ENCODE measurements at places on chromosomes 1 and 21.

GRCh38 chr1:57024428-57024827 is 58.6 kb upstream of the C8B start:
- no peak for DNase-seq

DNA sequence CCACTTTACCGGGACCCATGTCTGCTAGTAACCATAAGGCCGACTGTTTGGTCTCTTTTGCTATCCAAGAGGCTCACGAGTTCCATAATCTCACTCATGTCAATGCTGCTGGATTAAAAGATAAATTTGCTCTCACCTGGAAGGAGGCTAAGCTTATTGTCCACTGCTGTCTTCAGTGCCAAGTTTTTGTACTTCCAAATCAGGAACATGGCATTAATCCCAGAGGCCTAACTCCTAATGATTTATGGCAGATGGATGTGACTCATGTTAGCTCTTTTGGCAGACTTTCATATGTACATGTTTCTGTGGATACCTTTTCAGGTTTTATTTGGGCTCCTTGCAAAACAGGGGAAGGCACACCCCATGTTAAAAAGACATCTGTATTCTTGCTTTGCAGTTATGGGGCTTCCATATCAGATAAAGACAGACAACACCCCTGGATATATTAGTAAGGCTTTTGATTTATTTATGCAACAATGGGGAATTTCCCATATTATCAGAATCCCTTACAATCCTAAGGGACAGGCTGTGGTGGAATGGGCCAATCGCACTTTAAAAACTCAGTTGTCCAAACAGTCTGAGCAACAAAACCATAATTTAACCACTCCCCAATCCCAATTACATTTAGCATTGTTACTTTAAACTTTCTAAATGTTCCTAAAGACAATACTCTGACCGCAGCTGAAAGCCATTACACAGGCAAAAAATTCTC is 162.7 kb downstream of the IER5 start:
- no peak for DNase-seq

- no peak for DNase-seq
These were observed 402 bp upstream of the AK4 start for GRCh38 chr1:65147424-65148177.

DNA sequence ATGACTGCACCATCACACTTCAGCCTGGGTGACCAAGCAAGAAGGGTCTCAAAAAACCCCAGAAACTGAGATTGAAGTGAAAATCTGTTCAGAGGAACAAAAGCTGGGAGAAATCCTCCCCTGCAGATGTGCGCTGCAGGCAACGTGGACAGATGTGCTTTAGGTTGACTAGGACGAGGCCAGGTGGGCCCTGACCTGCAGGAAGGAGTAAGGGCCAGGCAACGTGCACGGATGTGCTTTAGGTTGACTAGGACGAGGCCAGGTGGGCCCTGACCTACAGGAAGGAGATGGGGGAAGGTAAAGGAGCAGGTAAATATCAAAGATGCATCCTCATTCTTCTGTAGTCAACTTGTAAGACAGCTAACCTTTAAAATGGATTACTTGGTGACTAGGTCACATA is 2.5 kb upstream of the KRTAP12-1 start:
- no peak for DNase-seq

GRCh38 chr1:21638531-21639341 is 30.4 kb downstream of the RAP1GAP start:
- no peak for DNase-seq

- peak; percentile 32 for DNase-seq
These were observed 39.2 kb downstream of the CDK18 start for GRCh38 chr1:205543351-205544301.

DNA sequence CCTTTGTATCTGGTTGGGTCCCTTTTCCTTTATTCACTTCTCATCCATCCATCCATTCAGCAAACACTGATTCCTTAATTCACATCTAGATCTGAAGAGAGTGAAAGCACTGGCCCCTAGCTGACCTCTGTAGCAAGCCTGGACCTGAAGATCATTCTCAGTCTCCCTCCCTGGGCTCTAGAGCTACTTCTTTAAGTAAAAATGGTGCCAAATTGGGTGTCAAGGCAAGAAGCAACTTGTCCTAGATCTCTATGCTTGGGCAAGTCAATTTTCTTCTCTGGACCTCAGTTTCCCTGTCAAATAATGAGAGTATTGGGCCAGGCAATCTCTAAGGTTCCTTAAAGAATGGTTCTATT is 36.1 kb downstream of the PLXNA2 start:
- DNase-seq: no peak

- DNase-seq: no peak
These were observed 14.9 kb downstream of the APCS start for GRCh38 chr1:159602501-159602999.

- DNase-seq: no peak
These were observed 100.7 kb downstream of the SLC16A1 start for GRCh38 chr1:112855152-112855828.

- no peak for DNase-seq
These were observed 581 bp downstream of the SSU72 start for GRCh38 chr1:1573843-1574720.

DNA sequence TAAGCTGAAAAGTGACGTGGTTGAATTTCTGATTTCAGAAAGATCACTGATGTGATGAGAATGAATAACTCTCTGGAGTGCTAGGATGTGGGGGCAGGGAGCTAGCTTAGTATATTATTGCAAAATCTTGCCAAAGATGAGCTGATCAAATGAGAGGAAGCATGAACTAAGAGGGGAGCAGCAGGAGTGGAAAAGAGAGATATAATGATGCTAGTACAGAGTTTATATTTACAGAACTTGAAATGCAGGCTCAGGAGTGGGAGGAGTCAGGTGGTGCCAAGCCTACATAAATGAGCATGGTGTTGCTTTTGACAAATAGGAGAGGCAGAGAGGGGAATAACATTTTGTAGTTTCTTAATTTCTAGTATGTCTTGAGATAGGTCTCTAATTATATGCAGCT is 38.1 kb upstream of the NBL1 start:
- DNase-seq: no peak

- no peak for DNase-seq
These were observed 191.5 kb upstream of the AJAP1 start for GRCh38 chr1:4462831-4463484.

DNA sequence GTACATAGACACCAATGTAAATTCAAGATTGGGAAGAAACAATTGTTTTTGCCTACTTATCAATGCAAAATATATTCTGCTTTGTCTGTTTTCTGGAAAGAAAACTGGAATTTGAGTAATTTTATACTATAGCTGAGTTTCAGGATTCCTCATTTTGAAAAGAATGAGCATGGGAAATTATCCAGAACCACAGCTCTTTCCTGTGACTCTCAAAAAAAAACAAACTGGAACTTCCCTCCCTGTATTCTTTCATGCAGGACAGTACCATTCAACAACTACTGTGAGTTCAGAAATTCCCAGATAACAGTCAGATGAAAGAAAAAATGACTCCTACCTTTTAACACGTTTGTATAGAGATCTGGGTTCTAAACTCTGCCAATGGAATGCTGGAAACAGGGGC is 372.4 kb downstream of the TGFB2 start:
- DNase-seq: no peak

- no peak for DNase-seq
These were observed 182.9 kb upstream of the DPYD start for GRCh38 chr1:98103617-98104285.

DNA sequence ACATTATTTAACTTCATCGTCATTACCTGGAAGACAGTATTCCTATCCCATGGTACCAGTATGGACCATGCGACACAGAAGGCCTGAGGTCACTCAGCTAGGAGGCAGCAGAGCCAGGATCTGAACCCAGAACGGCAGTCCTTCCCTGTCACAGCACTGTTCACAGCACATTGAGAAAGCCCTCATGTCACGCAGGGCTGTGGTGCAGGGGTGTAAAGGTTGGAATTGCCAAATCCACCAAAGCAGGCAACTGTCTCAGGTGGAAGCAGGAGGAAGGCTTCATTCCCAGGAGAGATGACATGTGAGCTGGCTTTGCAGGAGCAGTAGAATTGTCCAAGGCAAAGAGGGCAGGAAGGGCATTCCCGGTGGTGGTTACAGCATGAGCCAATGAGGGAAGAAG is 9.9 kb upstream of the TTC22 start:
- no peak for DNase-seq

GRCh38 chr1:159493354-159493753 is 42.5 kb downstream of the OR10J5 start:
- no peak for DNase-seq

DNA sequence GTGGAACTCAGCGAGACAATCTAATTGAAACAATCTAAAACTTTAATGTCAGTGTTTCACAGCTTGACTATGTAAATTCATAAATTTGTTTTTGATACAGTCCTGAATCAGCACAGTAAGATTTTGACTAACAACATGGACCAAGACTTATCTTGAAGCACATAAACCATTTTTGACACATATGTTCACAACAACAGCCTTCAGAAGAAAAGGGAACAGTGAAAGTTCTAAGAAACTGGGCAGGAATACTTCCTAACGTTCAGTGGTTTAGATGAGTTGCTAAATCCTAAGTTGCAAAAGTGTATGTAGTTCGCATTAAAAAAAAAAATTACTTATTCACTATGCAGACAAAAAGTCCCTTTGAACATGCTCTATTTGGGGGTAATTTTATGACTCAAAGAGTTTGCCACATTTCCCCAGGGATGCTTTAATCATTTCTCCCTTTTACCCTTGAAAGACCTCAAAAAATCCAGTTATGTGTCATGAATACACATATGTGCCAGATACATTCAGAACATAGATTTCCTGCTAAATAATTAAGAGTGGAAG is 120.2 kb downstream of the MRPL39 start:
- DNase-seq: no peak

GRCh38 chr1:18724801-18725200 is 94.2 kb downstream of the PAX7 start:
- DNase-seq: no peak

GRCh38 chr1:176919386-176920378 is 244.8 kb downstream of the ASTN1 start:
- DNase-seq: no peak

- DNase-seq: no peak
These were observed 127.2 kb downstream of the KAZN start for GRCh38 chr1:14725695-14726094.

DNA sequence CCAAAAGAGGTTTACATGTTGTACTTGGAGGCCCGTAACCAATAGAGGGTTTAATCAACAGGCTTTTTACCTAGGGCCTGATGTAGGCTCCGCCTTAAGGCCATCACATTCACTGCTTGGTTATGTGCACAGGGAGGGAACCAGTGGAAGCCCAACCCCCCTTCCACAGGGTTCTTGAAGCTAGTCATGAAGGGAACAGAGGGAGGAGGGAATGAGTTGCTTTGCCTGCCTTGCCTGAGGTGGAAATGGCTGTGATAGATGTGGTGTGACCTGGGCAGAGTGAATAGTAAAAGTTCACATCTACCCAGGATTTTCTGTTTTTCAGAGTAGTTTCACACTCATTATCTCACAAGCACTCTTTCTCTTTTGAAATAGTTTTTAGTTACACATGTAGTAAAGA is 215.1 kb downstream of the ST6GALNAC3 start:
- DNase-seq: no peak

- no peak for DNase-seq
These were observed 9.3 kb downstream of the C1QB start for GRCh38 chr1:22662318-22662717.

DNA sequence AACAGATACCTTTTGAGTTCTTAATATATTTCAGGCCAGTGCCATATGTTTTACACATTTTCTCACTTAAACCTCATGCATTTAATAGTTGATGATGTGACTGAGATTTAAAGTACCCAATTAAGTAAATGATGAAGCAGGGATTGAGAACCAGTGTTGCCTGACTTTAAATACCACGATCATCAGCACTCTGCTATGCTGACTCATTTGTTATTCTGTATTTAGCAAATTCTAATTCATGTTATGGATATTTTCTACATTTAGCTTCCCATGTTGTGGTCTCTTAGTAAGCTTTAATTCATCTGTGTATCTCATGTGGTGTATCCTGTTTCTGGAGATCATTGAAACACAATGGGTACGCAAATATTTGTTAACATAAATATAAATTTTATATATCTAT is 363.0 kb downstream of the PTBP2 start:
- no peak for DNase-seq

GRCh38 chr1:18955441-18956192 is 859 bp downstream of the IFFO2 start:
- DNase-seq: no peak

DNA sequence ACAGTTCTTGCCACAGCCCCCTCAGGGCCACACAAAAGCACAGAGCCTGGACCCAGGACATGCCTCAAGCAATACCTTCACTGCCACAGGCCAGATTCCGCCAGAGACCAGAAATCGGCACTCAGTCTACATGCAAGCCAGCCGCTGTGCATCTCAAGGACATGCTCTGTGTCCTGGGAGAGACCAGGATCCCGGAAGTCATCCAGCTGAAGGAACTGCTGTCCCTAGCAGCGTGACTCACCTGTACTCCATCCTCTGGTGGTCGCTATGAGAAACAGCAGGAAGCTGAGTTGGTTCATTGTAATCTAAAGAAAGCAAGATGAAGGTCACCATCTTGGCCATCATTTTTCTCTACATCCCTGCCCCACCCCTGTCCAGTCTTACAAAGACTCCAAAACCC is 401 bp downstream of the ITLN1 start:
- no peak for DNase-seq

GRCh38 chr1:32902535-32902920 is 1.3 kb upstream of the TMEM54 start:
- DNase-seq: no peak

GRCh38 chr1:54643736-54644135 is 2.1 kb downstream of the MROH7 start:
- DNase-seq: no peak

- DNase-seq: no peak
These were observed 663.7 kb downstream of the PTPRC start for GRCh38 chr1:199302554-199302953.
